ENCODE measurements at places on chromosomes 7 and 10.
A peak's percentile ranks its signal among the peaks of the same experiment; 100 is the strongest.

DNA sequence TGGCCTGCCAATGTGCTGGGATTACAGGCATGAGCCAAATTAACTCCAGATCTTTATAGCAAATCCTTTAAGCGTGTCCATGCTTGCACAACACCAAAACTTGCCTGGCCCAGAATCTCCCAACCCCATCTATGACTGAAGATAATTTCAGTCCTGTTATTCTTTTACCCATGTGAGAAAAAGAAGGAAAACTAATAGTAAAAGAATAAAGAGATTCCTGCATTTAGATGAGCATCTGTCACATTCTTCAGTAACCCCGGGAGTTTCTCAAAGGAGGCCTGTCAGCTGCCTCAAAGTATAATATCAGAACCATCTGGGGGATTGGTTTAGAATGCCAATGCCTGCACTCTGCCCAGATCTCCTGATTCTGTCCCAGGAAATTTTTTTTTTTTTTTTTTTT lies 158.1 kb upstream of the KMT2E start:
- DNase-seq, result no peak

GRCh38 chr7:121608785-121609184 lies 212.7 kb upstream of the FAM3C start:
- DNase-seq, result no peak

DNA sequence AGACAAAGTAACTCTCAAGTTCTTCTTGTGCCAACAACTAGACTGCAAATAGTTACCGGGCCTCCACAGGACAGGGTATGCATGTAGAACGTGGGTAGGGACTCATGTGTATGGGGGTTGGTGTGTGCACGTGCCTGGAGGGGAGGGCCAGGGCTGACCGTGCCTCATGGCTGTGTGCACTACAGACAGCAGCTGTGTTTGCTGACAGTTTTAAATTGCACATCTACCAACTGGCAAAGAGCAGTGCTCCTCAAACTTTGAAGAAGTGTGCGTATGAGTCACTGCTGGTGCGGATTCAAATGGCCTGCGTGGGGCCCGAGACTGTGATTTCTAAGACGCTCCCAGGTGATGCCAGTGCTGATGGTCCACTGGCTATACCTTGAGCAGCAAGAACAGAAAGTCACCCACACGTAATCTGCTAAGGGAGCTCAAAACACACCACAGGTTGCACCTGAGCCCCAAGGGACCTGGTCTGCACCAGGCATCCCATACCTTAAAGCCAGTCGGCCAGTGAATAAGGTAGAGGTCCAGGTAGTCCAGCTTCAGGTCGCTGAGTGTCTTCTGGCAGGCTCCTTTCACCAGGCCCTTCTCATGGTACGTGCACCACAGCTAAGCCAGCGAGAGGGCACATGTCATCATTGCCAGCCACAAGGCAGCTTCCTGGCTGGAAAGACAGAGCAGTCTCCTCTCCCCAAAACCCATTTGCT lies 8.5 kb downstream of the AKR1B1 start:
- no peak for DNase-seq

- no peak for DNase-seq
These were observed 133.2 kb downstream of the PARD3 start for GRCh38 chr10:34681933-34682332.

DNA sequence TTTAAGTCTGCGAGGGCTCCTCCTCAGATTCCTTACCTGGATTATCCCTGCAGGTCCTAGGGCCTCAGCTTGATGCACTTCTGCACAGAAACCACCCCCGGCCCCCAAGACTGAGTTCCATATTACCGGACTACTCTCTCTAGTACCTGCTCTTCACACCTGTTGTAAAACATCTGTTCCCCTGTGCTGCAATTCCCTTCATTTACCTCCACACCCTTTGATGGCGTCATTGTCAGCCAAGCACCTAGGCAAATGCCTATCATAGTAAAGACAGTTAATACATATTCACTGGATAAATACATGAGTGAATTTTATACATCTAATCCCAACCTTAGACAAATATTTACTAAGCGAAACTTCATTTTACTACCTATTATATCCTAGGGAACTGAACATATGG lies 275.5 kb downstream of the PLXDC2 start:
- no peak for DNase-seq

DNA sequence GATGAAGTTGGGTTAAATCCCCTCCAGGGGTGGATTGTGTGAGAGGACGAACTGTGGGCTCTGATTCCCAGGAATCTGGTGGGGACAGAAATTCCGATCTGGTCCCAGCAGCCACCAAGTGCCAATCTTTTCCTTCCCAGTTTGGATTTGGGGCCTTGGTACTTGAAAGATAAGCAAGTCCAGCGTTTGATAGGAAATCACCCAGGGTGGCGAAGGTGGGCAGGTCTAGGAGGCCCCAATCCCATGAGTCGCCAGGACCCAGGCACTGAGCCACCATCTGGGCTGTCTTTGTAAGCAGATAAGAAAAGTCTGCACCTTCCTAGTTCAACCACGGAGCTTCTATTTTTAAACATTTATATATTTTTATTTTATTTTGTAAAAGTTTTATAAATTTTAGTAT lies 122.6 kb upstream of the LSM8 start:
- no peak for DNase-seq

DNA sequence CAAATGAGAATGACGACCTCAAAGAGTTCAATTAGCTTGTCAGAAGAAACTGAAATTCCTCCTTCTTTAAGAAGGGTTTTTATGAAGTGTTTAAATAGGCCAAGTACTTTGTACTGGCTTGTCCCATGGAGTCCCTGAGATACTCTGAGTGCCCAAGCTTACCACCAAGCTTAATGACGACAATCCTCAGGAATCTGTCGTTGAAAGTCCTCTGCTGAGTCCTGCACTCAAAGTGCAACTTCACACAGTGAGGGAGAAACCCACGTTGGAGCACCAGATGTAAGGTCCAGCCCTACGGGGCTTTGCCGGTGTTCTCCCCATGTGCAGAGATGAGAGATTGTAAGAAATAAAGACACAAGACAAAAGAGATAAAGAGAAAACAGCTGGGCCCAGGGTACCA lies 42.8 kb upstream of the AKR1C2 start:
- no peak for DNase-seq

GRCh38 chr7:126635545-126635944 lies 617.2 kb downstream of the GRM8 start:
- DNase-seq, result no peak

GRCh38 chr7:4168541-4168940 lies 513.6 kb upstream of the FOXK1 start:
- no peak for DNase-seq

- DNase-seq, result no peak
These were observed 1.2 kb downstream of the NUB1 start for GRCh38 chr7:151342811-151343210.

- DNase-seq, result peak; percentile 15
These were observed 23.2 kb upstream of the SLF2 start for GRCh38 chr10:100889546-100889945.

GRCh38 chr7:24501009-24501408 lies 72.2 kb upstream of the PALS2 start:
- no peak for DNase-seq

- peak; percentile 49 for DNase-seq
These were observed 198.3 kb downstream of the PRKG1 start for GRCh38 chr10:51272555-51272954.

DNA sequence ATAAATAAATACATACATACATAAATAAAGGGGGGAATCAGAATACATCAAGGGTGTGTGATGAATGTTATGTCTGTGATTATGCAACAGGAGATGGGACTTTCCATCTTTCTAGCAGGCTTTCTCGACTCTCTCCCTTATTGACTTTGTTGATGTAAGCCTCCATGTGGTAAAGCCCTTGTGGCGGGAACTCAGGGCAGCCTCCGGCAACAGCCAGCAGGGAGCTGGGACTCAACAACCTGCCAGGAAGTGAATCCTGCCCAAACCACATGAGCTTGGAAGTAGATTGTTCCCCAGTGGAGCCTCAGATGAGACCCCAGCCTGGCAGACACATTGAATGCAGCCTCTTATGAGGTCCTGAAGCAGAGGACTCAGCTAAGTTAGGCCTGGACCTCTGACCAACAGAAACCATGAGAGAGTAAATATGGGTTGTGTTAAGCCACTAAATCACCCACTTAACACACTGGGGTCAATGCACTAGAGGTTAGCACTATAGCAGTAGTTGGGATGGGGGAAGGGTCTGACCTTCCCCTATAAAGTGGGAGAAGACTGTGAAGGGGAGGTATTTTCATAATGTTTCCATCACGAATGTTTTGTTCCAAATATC lies 104.0 kb downstream of the JCAD start:
- DNase-seq, result peak; percentile 49

DNA sequence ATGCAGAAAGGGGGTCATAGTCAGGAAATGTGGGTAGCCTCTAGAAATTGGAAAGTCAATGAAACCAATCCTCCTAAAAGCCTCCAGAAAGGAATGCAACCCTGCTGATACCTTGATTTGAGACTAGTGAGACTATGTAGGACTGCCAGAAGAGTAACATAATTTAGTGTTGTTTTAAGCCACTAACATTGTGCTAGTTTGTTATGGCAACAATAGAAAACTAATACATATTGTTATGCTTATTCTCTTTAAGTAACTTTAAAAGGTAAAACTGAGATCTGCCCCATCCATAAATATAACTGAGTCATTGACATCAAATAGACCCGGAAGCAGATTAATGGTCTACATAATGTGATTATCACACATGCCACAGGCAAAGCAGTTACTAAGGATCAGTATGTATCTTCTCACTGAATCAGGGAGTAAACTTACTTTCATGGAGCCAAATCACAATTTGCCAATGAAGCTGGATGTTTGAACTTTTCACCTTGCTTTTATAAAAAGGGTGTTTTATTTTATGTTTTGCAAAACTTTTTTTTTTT lies 146.4 kb upstream of the TMEM106B start:
- DNase-seq, result no peak

DNA sequence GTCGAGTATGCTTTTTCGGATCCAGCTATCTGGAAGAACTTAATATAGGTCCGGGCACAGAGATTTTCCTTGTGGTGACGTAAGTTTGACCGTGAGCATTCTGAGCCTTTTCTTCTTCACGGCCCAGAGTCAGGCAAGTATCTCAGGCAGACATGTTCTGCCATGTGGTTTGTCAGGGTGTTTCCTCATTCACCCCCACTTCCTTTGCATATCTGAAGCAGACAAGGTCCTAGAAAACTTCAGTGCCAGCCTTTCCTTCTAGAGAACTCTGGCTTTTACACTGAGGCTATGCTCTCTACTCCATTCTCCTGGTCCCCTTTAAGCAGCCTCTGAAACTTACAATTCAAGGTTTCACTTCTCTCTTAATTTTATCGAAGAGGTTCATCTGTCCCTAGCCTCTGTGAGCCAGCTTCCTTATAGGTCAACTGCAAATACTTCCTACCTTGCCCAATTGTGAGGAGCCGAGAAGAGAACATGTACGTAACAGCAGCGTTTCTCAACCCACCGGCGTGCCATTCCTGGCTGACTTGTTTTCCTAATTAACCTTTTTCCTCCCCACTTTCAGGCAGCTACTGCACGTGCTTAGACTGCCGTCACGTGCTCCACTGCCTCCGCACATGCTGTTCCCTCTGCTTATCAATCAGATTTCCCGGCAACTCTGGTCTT lies 47.3 kb downstream of the CDCA7L start:
- DNase-seq, result peak; percentile 31

- DNase-seq, result no peak
These were observed 98.9 kb downstream of the WDR11 start for GRCh38 chr10:120950051-120950561.
